ENCODE measurements at places on chromosomes 16 and 17. TPM values are rescaled to one million over a fixed set of nuclear protein-coding genes. Genes with fewer than 3 reads are reported as not detected.

GRCh38 chr17:40615068-40615840, 32.4 kb downstream of the SMARCE1 start:
- DNase-seq = no peak

GRCh38 chr17:20281860-20282259, 185.5 kb downstream of the LGALS9B start:
- no peak for DNase-seq

DNA sequence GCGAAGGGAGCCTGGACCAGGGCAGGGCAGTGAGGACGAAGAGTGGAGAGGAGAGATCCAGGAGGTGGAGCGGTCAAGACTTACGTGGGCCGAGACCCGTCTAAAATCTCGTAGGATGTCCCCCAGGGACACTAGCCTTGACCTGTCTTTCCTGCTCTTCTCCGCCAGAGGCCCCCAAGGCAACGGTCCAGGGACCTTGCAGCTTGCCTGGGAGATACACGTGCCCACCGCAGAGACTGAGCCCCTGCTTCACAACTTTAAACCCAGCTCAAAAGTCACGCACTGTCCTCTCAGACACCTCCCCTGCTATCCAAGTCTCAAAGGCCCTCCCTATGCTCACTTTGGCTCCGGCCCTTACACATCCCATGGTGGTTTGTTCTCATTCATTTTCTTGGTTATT, 9.4 kb downstream of the TIGD7 start:
- no peak for DNase-seq

GRCh38 chr16:14028202-14028601, 42.9 kb upstream of the MRTFB start:
- DNase-seq = no peak

GRCh38 chr16:85861095-85861825, 37.7 kb upstream of the IRF8 start:
- no peak for DNase-seq

- no peak for DNase-seq
These were observed 136.0 kb downstream of the SDK2 start for GRCh38 chr17:73508057-73508930.

GRCh38 chr17:59832883-59833379, 59.8 kb downstream of the TUBD1 start:
- DNase-seq = no peak

DNA sequence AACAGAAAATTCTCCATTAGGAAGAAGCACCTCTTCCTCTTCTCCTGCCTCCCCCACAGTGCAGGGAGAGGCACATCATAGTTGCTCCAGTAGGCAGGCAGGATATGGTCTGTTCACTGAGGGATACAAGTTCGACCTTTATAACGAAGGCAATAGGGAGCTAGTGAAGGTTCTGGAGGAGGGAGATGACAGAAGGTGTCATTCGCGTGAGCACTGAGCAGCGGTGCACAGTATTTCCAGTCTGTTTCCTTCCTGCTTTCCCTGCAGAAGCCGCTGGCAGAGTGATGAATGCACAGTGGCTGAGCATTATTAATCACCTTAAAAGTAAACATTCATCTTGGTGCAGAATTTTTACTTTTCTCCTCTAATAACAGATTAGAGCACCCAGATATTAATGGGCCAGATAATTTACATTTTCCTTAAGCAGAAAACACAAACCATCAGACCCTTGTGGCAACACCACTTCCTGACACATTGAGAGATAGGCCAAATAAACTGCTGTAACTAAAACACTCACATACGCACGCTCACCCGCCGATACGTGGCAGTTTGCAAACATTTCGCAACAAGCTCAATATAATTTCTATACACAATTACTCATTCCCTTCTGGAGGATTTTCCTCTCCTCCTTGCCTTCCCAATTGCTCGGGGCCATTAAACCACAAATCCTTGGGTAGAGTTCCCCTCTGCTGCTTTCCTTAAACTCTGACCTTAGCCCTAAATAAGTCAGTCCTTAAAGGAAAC, 69.5 kb downstream of the AIPL1 start:
- DNase-seq = peak; percentile 52

DNA sequence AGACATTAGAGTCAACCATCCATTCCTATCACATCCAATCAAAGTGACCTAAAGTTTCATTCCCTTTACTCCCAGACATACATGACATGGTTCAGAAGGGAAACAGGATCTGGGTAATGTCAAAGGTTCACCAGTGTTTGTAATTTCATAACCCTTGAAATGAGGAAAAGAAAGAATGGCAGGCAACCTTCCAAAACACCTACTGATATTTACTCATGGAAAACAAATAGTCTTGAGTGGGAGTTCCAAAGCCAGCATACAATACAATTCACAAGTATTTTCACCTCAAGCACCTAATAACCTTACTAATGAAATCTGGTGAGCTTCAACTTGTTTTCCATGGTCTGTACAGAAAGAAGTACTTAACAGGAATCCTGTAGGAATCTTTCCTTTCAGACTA, 72.5 kb upstream of the AXIN2 start:
- no peak for DNase-seq

- no peak for DNase-seq
These were observed 161.9 kb downstream of the WSCD1 start for GRCh38 chr17:6231886-6232731.

DNA sequence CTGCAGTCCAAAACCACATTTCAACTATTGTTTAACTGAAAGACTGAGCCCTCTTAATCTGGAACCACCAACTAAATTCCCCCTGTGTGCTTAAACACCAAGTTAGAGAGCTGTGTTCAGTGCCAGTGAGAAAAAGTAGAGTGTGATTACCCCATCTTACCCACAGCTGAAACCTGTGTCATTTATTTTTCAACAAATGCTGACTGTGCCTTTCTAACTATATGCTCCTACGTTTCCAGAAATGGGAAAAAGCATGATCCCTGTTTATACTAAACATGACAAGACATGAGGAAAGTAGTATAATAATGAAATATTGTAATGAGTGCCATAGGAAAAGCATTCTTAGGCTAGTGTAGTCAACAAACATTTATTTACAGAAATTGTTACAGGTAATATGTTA, 7.4 kb upstream of the TOX3 start:
- DNase-seq = no peak

DNA sequence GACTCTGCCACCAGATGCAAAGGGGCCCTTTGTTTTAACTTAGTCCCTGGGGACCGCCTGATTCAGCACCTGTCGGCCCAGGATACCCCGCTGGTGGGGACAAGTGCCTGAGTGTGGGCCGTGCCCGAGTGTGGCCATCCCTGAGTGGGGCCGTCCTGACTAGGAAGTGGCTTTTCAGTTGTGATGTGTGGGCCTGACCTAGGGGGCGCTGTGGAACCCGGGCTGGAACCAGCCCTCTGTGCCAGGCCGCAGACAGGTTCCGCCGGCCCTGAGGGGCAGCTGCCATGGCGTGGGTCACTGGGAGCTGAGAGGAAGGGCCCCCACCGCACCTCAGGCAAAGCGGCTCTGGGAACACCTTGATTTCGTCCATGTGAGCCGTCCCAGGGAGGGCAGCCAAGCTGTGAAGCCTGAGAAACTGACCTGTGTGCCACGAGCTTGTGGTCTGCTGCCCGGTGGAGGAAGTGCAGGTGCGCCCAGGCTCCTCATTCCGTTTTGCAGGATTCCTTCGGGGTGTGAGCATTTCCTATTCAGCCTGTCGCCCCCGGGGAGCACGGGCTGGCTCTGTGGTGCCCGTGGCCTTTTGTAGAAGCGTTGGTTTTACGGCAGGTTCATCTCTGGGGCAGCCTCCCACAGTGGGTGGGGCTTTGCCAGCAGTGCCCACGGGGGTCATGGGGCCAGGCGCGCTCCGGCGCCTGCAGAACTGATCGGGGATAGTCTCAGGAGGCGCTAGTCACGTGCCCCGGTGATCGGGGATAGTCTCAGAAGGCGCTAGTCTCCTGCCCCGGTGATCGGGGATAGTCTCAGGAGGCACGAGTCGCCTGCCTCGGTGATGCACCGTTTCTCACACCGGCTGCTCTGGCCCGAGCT, 5.3 kb downstream of the RPL13 start:
- DNase-seq = no peak

DNA sequence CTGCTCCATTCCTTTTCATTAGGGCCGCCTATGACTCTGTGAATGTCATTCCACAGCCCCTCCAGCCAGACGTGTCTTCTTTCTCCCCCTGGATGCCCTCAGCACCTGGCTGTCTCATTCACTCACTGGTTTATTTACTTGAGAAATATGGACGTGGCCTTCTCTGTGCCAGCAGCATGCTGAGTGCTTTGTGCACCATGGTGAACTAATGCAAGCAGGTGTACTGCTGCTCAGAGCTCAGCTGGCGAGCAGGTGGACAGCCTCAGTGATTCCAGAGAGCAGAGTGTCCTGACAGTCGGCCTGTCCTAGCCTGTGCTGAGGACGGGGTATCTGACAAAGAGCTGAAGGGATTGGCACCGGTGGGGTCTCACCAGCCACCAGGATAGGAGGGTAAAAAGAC, 96.7 kb downstream of the GNAO1 start:
- DNase-seq = no peak

DNA sequence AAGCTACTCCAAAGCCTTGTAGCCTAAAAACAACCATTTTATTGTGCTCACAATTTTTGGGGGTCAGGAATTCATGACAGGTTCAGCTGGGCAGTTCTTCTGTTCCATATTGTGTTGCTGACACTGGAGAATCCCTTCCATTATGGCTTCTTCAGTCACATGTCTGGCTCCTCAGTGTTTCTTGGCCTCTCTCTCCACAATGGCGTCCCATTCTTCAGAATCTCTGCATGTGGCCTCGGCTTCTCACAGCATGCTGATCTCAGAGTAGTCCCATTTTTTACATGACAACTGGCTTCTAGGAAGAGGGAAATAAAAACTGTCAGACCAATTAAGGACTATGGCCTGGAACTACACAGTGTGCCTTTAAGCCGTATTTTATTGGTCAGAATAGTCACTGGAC, 49.7 kb downstream of the NF1 start:
- DNase-seq = no peak

DNA sequence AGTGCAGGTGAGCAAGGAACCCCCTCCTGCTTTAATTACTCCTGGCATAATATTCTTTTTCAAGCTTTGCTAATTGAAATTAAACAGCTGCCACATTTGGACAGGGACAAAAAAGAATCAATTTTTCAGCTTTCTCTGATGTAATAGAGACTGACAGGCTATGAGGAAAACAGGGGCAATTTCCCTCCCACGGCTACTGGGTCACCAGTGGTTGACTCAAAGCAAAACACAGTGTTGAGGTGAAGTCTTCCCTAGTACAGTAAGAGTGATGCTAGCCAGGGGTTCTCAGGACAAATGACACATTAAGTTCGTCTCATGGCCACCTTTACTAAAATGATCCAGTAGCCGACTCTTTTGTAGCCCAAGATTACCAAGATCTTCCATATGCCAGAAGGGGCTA, 38.6 kb upstream of the PMFBP1 start:
- DNase-seq = no peak

DNA sequence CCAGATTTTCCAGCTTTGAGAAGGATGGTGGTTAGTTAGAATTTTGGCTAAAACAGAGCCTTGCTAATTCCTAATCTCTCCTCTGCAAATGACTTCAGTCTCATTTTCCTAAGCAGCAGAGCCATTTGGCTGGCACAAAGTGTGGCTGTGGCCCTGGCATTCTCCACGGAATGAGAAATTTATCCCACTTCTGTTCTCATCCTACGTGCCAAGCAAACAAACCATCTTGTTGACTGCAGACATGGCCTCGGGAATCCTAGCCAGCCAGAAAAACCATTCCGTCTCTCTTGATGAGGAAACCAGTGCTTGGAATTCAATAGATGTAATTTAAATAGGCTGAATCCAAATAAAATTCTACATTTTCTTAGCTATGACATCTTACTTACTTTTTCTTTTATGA, 34.1 kb upstream of the ELAC2 start:
- no peak for DNase-seq

DNA sequence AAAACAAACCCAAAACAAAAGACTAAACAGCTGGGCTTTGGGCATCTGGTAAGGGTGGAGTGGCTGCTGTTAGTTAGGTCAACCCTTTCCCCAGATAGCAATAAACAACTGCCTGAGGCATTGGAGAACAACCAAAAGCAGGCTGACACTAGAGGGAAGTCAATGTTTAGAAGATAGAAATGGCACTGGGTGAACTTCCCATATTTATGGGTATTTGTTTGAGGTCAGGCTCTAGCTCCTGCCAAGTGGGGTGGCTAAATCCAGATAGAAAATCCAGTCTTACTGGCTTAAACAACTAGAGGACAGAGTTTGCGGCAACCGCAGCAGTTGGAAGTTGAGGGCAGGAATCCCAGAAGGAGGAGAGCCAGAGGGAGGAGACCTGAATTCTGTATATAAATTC, 79.4 kb downstream of the SDK2 start:
- DNase-seq = no peak

DNA sequence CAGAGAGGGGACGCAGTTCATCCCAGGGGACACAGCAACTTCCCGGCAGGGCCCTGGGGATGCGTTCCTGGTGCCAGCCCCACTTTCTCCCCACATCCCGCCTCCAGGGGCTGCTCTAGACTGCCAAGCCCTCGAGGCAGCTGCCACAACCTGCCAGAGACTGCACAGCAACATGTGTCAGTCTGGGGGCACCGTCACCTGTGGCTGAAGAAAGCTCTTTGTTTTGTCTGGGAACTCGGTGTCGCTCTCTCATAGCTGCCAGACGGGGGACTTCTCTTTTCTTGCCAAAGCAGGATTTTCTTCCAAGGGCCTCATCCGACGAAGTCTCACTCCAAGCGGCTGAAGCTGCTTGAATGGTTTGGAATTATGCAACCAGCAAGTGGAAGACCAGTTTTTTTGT, 43.7 kb downstream of the COTL1 start:
- no peak for DNase-seq

DNA sequence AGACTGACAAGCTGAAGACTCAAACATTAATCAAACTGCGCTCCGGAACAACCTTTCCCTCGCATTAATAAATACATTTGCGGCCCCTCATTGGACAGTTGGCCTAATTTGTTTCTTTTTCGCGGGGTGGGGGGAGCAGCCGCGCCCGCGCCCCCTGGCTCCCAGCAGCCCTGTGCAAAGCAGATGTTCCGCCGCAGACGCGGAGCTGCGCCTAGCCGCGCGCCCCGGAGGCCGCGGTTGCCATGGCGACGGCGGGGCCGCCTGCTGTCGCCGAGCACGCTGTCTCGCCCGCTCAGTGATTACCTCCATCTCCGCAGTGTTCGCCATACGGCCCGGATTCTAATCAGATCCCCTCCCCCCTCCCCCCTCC, 25.5 kb downstream of the COPZ2 start:
- DNase-seq = no peak

- DNase-seq = no peak
These were observed 1.5 kb downstream of the TOB1 start for GRCh38 chr17:50864747-50865059.

Gene BCL6B
- 10.1 TPM for total RNA-seq

Gene MEFV
- total RNA-seq = 1.5 TPM

Gene NPIPA7
- total RNA-seq = 4.4 TPM

Gene EZH1
- 73.7 TPM for total RNA-seq

Gene WNT3
- 1.5 TPM for total RNA-seq

Gene CPHXL2
- total RNA-seq = not detected

Gene CA5A
- total RNA-seq = not detected

Gene OR3A3
- not detected for total RNA-seq

Gene SALL1
- 6.9 TPM for total RNA-seq

Gene METRN
- 32.2 TPM for total RNA-seq

Gene SSTR5
- total RNA-seq = 0.98 TPM

Gene KRTAP4-12
- not detected for total RNA-seq

Gene IL34
- total RNA-seq = 6.1 TPM

Gene MYO1C
- total RNA-seq = 118 TPM

Gene HS3ST3A1
- 8.6 TPM for total RNA-seq

Gene FAM20A
- 16.2 TPM for total RNA-seq

Gene SDR42E2
- total RNA-seq = not detected

Gene ASGR1
- 2.5 TPM for total RNA-seq

Gene CYGB
- total RNA-seq = 30.0 TPM

Gene RPS15A
- 1,238 TPM for total RNA-seq

Gene GDPD1
- total RNA-seq = 2.2 TPM

Gene RHBDL3
- total RNA-seq = 1.7 TPM

Gene HS3ST2
- total RNA-seq = 11.8 TPM

Measured in vagina (tissue), 2 donors.